ENCODE measurements at places on chromosomes 16 and 17.
A peak's percentile ranks its signal among the peaks of the same experiment; 100 is the strongest.

DNA sequence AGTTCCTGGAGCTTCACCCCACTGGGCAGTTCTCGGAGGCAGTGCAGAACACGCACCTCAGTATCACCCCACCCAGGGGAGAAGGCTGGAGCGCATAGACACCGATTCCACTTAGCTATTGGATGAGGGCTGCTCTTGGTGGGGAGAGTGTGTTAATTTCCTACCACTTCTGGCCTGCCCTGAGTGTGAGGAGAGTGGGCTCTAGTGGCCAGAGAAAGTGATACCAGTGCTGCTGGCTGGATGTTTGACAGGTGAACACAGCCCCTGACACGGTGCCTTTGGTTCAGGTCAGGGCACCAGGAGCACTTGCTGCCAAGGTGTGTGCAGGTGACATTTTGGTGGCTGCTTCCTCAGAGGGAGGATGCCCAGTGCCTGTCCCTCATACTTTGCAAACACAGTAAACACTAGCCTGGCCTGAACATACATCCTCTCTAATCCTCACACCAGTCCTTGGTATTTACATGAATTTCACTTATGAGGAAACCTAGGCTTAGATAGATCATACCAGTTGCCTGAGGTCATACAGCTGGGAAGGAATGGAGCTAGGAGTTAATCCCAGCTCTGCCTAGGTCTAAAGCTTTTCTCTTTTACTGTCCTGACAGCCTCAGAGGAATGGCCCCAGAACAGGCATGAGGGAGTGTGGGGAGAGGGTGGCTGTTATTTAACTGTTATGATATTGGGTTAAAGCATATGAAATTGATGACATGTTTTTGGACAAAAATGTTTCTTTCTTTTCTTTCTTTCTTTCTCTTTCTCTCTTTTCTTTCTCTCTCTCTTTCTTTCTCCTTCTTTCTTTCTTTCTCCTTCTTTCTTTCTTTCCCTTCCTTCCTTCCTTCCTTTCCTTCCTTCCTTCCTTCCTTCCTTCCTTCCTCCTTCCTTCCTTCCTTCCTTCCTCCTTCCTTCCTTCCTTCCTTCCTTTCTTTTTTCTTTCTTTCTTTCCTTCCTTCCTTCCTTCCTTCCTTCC lies 21.0 kb upstream of the ITGAX start:
- no peak for DNase-seq

DNA sequence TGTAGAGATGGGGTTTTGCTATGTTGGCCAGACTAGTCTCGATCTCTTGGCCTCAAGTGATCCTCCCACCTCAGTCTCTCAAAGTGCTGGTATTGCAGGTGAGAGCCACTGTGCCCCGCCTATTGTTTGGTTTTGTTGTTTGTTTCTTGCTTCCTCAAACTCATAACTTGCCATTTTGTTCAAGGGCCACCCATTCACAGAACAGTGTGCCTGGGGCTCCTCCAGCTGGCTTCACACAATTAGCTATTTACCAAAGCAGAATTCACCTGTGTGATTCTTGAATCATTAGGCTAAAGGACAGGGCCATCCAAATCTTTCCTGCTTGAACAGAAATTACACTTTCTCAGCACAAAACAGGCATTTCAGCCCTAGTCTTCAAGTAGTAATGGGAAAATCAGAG lies 7.2 kb downstream of the ABHD15 start:
- no peak for DNase-seq

- DNase-seq: no peak
Observed at GRCh38 chr16:83793179-83793578, 14.6 kb upstream of the HSBP1 start.

GRCh38 chr16:2056077-2056476 lies 8.3 kb downstream of the TSC2 start:
- no peak for DNase-seq

DNA sequence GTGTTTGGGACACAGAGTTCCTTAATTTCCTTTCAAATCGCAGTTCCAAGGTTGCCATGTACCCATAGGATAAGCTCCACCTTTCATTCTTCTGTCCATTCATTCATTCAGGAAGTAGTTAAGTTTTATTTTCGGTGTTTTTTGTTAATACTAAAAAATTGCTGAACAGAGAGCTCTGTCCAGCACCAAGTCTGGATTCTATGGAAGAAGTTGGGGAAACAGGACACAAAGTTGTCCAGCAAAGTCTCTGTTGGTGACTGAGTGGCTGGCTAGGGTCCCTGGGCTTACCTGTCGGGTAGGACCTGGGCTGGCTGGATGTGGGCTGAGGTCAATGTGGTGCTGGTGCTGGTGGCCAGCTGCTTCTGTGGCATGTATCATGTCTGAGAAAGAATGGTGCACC lies 17.6 kb upstream of the CCL2 start:
- DNase-seq: no peak

DNA sequence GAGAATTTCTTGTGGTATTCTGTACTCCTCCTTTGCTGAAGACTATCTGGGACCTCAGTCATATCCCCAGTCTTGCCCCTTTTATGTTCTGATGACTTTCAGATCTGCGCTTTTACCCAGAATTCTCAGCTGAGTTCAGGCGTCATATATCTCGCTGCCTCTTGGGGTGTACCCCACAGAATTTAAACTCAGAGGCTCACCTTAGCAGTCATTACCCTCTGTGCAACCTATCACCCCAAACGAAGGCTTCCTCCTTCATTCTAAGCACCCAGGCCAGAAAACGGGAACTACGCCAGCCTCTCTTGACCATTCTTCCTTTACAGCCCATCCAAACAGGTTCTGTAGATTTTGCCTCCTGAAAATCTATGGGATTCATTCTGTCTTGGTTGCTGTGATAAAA lies 574.8 kb upstream of the C16orf82 start:
- DNase-seq: no peak

GRCh38 chr16:48499923-48500381 lies 110.0 kb downstream of the N4BP1 start:
- peak; percentile 65 for DNase-seq

GRCh38 chr16:79270011-79270410 lies 330.5 kb downstream of the MAF start:
- no peak for DNase-seq

- DNase-seq: peak; percentile 45
Observed at GRCh38 chr17:36188891-36189306, 7.7 kb downstream of the CCL3L1 start.

DNA sequence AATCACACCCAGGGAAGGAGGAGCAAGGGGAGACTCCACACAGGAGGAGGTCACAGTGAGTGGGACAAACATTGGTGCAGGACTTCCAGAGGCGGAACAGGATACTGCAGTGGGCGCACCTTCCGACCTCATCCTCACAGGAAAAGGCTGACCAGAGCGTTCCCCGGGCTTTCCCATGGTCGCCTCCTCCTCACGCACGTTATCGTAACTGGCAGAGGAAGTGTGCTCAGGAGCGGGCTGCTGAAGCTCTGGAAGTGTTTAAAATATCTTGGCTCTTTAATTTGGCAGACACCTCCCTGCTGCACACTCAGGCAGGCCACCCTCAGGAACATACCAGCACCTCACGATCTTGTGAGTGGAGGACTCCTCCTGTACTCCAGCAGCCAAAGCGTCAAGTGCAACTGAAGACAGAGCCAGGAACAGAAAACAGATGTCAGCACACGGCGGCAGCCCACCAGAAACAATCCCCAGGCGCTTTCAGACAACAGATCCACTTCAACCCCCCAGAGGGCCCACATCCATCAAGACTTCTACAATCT lies 17.5 kb downstream of the FANCA start:
- DNase-seq: no peak

GRCh38 chr16:529012-529575 lies 1.6 kb downstream of the CAPN15 start:
- no peak for DNase-seq

DNA sequence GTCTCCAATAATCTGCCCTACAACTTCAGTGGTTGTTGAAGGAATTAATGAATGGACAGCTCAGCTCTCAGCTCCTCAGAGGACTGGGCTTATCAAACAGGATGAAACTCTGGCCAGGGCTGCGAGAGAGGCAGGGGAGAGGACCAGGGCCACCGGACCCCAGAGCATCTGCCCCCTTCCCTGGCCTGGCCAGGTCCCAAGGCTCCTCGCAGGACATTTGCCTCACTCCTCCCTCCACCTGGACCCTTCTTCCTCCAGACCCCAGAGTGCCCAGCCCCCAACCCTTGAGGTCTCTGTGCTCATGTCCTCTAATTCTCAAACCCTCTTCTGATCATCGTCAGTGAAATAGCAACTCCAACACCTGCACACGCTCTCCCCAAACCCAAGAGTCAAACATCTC lies 3.7 kb downstream of the CD300C start:
- no peak for DNase-seq

DNA sequence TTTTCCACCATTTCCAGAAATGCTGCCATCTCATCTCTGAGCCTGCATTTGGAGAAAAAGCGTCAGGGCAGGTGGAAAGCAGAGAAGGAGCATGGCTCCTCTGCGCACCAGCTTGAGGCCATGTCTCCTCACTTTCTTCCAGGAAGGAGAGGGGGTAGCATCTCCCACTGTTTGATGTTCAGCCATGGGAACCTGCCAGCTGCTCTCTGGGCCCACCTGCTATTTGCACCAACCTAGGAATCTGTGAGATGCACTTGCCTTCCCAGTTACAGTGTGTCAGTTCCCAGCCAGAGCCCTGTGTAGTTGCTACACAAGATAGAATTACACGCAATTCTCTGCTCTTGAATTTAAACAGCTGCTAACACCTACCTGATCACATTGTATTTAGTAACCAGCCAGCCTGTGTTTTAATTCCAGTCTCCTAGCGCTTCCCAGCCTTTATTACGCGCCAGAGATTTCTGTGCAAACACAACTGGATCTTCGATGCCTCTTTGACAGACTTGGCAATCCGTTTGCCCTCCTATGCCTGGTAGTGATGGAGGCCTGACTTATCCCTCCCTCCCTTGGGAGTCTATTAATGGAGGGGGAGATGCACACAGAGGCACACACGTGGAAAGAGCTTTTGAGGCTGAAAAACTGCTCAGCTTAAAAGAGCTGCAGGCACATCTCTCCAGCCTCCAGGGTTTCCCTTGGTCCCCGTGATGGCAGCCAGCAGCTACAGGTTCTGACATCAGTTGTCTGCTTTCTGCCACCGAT lies 98.1 kb upstream of the SEC14L1 start:
- no peak for DNase-seq

GRCh38 chr17:56796536-56796935 lies 37.2 kb downstream of the C17orf67 start:
- DNase-seq: no peak

- no peak for DNase-seq
Observed at GRCh38 chr17:29777663-29778062, 152.4 kb downstream of the SSH2 start.

GRCh38 chr17:38885044-38885727 lies 15.3 kb downstream of the LASP1 start:
- no peak for DNase-seq

DNA sequence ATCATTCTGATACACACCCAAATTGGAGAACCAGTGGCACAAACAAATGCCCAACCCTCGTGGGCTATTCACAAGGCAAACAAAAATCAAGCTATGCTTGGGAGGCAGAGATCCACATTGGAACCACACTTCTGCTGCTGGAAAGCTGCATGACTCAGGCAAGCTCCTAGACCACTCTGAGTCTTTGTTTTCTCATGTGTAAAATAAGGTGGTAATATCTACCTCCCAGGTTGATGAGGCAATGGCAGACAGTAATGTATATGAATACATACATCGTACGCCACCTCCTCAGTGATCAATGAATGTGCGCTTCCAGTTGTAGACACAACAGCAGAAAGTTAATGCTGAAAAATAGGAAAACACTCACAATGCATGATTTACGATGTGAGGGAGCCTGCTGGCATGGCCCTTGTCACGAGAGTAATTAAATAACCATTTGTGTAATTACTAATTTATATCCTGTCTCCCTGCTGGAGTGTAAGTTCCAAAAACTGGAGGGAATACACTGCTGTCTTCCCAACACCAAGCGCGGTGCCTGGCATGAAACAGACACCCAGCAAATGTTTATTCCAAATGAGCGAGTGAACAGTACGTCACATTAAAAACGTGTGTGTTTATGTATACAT lies 69.9 kb upstream of the HSBP1 start:
- DNase-seq: no peak

DNA sequence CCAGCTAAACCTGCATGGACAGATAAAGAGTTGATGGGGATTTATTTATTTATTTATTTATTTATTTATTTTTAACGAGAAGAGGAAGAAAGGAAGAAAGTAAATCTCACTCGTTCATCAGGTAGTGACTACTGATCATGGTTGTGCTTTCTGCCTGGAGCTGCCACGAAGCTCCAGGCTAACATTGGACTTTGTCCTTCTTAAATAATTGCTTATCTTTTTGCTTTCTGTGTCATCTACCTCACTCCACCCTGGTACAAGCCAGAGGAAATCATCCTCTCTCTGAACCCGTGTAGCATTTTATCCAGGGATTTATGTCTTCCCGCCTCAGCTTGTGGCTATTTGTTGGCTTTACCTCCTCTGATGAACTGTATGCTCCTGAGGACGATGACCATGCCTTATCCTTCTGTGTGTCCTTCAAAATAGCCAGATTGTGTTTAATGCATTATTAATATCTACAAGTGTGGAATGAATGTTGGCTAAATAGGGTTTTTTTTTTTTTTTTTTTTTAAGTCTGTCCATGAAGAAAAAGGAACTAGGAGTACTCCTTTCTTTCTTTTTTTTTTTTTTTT lies 8.0 kb upstream of the SLC12A3 start:
- no peak for DNase-seq

DNA sequence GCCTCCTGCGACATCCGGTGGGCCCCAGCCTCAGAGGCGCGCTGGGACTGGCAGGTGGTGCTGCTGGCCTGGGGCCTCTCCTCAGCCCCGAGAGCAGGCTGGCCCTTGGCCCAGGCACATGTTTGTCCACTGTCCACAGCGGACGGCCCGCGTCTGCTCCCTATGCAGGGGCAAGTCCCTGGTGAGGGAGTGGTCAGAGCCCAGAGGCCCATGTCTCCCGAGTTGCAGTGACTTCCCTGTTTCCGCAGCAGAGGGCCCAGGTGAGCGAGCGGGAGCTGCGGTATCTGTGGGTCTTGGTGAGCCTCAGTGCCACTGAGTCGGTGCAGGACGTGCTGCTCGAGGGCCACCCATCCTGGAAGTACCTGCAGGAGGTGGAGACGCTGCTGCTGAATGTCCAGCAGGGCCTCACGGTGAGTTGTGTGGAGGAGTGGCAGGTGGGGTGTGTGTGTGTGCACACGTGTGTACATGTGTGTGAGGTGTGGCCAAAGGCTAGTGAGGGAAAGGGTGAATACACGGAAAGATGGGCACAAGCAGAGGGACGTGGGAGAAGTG lies 10.4 kb downstream of the IL34 start:
- DNase-seq: no peak

Data from left hindlimb (tissue), 1 donor.